Kidney (tissue), 22 donors: ENCODE measurements at places on chromosomes 2 and 18.

DNA sequence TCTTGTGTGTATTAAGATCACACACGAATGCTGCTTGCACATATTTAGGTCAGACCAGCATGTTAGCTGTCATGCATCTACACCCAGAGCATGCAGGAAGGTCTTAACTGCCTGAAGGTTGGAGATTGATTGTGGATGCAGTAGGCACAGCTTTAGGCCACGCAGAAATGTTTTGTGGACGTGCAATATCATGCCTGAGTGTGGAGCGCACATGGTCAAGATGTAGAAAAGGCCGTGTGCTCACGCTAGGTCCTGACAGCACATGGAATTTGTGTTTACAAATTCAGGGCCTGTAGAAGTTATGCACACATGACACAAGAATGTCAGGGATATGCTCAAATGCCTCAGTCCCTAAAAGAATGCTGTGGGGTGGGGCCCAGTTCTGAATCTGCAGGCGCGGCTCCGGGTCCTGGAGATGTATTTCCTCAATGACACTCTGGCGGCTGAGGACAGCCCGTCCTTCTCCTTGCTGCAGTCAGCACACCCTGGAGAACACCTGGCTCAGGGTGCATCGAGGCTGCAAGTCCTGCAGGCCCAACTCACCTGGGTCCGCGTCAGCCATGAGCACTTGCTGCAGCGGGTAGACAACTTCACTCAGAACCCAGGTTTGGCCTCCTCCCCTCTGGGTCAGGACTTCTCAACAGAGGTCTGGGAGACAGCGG, 27.9 kb downstream of the MARCO start:
- no peak for DNase-seq

- no peak for DNase-seq
Measured at GRCh38 chr2:45232818-45233217, 223.6 kb upstream of the SIX2 start.

DNA sequence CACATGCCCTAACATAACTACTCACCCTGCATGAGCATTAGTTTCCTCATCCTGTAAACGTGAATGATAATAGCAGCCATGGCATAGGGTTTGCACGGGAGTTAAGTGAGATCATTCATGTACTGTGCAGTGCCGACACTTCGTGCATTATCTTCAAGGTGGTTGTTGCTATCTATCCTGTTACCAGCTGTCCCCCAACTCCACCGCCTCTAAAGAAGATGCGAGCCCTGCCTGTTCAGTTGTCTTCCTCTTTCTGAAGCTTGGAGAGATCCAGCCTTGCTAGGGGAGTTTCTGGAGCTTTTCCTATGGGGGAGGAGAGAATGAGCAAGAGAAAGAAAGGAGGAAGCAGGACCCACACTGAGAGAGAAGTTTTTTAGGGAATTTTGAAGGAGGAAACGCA, 34.4 kb downstream of the YPEL5 start:
- DNase-seq: no peak

GRCh38 chr2:226999661-227000060, 163.8 kb downstream of the RHBDD1 start:
- no peak for DNase-seq

GRCh38 chr2:44348400-44348799, 12.9 kb downstream of the PREPL start:
- no peak for DNase-seq

DNA sequence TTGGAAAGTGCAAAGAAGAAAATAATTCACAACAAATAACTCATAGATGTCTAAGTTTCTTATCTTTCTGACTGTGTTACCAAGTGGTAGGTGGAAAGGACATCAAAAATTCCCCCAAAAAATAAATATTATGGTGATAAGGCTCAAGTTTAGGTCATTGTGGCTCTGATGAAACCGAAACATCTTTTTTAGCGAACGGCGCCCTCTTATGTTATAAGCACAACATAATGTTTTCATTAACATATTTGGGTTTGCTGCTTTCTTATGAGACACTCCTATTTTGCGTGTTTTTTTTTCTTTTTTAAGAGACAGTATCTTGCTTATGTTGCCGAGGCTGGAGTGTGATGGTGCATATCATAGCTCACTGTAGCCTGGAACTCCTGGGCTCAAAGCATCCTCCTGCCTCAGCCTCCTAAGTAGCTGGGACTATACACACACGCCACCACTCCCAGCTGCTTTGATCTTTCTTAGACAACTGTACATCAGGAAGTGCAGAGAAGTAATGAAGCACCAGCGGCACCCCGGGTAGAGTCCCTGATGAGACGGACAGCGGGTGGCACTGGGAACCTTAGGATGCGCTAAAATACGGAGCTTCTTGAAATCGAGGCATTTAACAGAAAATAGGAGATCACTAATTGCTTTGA, 38.5 kb upstream of the SLC35G4 start:
- DNase-seq: no peak

GRCh38 chr2:69474688-69475087, 37.5 kb upstream of the NFU1 start:
- DNase-seq: no peak

GRCh38 chr18:37658894-37659293, 93.3 kb upstream of the CELF4 start:
- DNase-seq: no peak

DNA sequence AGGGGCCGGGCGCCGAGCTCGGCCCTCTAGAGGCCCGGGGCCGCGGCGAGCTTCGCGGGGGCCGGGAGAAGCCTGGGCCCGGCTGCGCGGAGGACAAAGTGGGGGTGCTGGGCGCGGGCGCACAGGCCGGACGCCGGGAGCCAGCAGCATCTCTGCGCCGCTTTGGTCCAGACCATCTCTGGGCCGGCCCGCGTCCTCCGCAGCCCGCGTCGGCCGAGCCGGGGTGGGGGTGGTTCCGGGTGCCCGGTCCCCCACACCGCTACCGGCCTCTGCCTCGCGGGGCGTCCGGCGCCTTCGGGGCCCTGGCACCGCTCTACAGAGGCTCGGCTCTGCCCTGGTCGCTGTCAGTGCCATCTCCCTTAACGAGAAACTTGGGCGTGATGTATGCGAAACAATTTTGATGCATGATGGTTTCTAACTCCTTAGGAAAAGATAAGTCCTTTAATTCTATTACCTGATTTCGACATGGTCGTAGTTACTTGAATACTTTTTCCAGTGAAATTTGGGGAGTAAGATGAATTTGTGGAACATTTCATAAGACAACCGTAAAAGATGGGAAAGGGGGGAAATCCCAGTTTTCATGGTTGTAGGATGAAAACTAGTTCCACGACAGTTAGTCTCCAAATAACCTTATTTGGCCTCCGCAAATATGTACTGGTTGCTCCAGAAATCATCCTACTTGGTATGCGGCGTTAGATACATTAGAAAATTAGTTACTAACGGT, 562 bp downstream of the TWSG1 start:
- DNase-seq: no peak

- no peak for DNase-seq
Measured at GRCh38 chr2:238003234-238004031, 36.6 kb downstream of the UBE2F start.

DNA sequence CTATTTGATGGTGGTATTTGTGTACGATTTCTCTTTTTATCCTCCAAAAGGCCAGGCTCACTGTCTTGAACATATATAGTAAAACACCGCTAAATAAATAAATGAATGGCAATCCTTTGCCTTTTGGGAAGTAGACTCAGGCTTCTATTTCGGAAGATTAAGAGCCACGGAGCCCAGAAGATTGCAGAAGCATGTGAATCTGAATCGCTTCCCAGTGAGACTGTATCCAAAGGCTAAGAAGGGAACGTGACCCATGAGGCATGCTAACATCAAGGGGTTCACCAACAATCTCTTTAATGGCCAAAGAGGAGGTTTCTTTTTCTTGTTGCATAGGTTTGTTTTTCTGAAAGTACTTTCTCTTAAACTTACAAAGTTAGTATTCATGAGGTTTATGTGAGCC, 70.0 kb upstream of the DNMT3A start:
- DNase-seq: no peak

DNA sequence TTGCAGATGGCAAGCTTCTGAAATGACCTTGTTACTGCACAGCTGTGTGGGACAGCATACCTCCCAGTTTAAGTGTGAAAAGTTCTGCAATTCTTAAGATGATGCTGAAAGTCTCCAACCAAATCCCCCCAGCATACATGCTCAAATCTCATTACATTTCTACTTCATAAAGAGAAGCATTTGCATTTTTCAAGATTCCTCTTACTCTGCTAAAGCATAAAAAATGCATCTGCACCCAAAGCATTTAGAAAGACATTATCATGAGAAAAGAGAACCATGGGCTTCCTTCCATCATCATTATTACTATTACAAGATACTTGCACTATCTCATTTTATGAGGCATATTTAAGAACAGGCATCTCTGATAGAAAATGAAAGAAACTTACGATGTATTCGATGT, 236.9 kb upstream of the REV1 start:
- no peak for DNase-seq

DNA sequence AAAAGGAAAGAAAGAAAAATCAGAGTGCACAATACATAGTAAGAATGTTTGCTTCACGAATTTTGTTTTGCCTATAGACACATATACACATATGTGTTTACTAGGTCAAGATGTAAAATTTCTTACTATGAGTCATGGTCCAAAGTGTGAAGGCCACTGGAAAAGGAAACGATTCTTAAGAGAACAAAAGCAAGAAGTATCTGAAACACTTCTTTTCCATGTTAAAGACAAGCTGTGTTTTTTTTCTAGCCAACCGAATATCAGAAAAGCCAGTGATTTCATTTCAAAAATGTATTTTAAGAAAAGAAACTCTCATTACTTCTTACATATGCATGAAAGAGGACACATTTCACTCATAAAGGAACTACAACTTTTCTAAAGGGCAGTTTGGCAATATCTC, 24.9 kb downstream of the PECR start:
- DNase-seq: no peak

DNA sequence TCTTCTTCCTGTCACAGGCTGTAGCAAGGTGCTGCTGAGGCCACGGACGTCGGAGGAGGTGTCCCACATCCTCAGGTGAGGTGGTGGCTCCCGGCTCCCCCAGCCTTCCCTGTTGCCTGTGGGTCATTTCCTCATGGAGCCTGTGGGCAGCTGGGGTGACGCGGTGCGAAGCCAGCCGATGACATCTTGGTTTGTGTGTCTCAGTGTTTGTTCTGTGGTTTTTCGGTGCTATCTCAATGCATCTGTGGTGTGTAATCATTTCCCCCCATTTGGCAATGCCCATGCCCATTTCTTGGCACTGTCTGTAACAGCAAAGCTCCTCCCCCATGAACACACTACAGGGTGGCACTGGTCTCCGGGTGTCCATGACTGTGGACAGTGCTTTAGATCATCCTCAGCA, 6.6 kb downstream of the D2HGDH start:
- no peak for DNase-seq

DNA sequence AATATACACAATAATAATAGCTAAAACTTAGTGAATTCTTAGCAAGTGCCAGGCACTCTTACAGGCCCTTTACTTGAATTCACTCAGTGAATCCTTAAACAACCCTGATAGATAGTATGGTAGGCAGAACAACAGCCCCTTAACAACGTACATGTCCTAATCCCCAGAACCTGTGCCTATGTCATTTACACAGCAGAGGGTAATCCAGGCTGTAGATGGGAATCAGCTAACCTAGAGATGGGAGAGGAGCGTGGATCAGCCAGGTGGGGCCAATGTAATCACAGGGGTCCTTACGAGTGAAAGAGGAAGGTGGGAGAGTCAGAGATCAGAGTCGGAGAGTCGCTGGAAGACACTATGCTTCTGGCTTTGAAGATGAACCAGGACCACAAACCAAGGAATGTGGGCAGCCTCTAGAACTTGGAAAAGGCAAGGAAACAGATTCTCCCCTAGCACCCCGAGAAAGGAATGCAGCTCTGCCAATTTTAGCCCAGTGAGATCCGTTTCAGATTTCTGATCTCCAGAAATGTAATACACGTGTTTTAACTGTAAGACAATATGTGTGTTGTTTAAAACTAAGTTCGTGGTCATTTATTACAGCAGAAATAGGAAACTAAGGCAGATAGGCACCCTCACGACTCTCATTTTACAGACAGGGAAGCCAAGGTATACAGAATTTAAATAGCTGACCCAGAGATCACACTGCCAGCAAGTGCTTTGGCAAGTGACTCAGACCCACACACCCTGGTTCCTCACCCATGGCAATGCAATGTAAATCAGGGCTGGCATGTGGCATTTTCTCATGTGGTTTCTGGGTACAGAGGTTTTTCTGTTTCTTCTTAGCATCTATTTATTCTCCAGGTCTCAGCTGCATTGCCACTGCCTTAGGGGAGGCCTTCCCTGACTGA, 68.9 kb downstream of the DOCK10 start:
- DNase-seq: no peak

- DNase-seq: no peak
Measured at GRCh38 chr2:240705204-240705791, 13.6 kb downstream of the AQP12A start.

GRCh38 chr2:132978840-132979239, 308.8 kb upstream of the LYPD1 start:
- no peak for DNase-seq

- DNase-seq: no peak
Measured at GRCh38 chr2:63576546-63576945, 11.7 kb downstream of the WDPCP start.

DNA sequence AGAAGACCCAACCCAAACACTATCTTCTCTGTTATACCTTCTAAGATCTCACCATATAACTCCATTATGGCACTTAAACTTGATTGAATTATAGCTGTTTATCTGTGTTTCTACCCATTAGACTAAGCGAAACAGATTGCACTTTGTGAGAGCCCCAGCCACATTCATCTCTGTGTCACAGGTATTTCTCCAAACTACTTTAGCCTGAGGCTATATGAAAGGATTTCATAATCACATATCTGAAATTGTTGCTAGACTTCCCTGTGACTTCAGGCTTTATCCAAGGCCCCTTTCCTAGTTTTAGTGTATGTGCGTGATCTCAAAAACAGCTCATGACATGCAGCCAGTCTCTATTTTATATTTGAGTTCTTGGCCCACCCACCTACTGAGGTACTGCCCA, 745.0 kb upstream of the ACVR2A start:
- no peak for DNase-seq

GRCh38 chr2:61910603-61911002, 5.1 kb downstream of the COMMD1 start:
- no peak for DNase-seq

DNA sequence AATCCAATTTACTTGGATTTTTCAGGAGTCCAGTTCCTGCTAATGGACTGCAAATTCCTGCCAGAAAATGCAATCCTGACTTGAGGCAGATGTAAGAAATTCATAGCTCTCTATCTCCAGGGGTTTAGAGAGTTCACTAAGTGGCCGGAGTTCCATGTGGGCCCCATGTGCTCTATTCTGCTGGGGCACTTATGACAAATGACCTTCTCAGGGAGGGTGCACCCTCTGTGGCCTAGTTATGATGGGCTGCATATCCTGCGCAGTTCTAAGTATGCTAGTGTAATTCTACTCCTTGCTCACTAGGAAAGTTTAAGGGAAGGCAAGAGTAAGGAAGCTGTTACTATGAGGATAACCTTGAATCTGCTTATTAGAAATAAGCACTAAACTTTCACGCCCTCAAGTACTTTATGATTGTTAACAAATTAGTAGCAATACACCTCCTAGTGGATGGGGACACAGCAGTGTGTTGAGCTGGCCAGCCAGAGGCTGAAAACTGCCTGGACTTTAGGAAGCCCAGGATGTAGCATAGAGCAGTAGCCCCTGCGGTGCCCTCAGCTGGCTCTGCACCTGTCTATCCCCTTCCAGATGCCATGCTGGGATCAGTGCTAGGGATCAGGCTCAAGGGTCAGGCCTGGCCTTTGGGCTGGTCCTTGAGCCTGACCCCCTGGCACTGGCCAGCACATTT, 14.4 kb downstream of the SMYD1 start:
- DNase-seq: no peak
